Testis (tissue), 5 donors: ENCODE measurements at places on chromosomes 1 and 21. TPM values are rescaled to one million over a fixed set of nuclear protein-coding genes. Genes with fewer than 3 reads are reported as not detected.

DNA sequence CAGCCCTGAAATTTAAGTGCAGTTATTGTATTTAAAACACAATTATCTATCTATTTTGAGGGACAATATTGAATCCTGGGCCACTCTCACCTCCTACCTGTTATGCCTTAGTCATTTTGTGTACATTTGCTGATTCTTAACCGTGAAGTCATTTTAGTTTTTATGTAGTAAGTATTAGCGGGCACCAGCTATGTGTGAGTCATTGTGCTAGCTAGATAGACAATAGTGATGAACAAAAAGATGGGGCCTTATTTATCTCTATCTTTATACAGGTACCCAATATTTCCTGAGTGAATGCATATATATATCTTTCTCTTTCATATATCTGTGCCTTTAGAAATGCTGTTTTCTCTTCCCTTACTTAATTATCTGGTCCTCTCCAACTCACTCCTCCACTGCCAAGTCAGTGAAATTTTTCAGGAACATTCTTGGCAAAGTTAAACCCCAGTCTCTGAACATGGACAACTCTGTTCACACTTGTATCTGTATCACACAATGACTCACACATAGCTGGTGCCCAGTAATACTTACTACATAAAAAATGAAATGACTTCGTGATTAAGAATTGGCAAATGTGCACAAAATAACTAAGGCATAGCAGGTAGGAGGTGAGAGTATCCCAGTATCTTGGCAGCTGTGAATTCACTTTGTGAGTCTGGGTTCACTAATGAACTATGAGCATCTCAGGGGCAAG lies 166.0 kb upstream of the C8B start:
- no peaks in the 10 kb centered on the region for H3K36me3 ChIP-seq
- H3K27me3 ChIP-seq = no peaks in the 10 kb centered on the region
- H3K4me3 ChIP-seq = no peak overlapping the region
- DNase-seq = no peak
- no peak overlapping the region for H3K27ac ChIP-seq
- no peaks in the 10 kb centered on the region for H3K4me1 ChIP-seq

DNA sequence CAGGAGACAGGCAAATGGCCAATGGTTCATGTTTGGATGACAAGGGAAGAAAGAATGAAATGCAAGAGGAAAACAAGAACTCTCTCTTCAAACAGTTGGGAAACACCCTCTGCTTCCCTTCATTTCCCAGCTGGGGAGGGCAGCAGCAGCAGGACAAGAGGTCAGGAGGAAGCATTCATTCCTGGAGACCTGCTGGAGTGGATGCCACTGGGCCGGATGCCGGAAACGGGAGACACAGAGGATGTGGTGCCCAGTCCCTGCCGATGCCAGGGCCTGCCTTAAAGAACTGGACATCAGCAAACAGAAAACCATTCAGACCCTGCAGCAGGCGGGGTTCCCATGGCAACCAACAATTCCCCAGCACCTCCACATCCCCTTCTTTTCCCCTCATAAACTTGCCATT lies 102.3 kb upstream of the ZNF648 start:
- peaks cover 8% of the 10 kb centered on the region for H3K4me1 ChIP-seq
- no peak overlapping the region for H3K27ac ChIP-seq
- DNase-seq = peak; percentile 49
- no peaks in the 10 kb centered on the region for H3K36me3 ChIP-seq
- no peaks in the 10 kb centered on the region for H3K27me3 ChIP-seq
- no peak overlapping the region for H3K4me3 ChIP-seq

MPZ gene
- 4.7 TPM for polyA plus RNA-seq

GRCh38 chr1:71088645-71089287 lies 7.9 kb upstream of the ZRANB2 start:
- no peak overlapping the region for H3K4me3 ChIP-seq
- no peaks in the 10 kb centered on the region for H3K27me3 ChIP-seq
- H3K27ac ChIP-seq = peak overlapping the region; percentile 18
- H3K36me3 ChIP-seq = no peaks in the 10 kb centered on the region

DNA sequence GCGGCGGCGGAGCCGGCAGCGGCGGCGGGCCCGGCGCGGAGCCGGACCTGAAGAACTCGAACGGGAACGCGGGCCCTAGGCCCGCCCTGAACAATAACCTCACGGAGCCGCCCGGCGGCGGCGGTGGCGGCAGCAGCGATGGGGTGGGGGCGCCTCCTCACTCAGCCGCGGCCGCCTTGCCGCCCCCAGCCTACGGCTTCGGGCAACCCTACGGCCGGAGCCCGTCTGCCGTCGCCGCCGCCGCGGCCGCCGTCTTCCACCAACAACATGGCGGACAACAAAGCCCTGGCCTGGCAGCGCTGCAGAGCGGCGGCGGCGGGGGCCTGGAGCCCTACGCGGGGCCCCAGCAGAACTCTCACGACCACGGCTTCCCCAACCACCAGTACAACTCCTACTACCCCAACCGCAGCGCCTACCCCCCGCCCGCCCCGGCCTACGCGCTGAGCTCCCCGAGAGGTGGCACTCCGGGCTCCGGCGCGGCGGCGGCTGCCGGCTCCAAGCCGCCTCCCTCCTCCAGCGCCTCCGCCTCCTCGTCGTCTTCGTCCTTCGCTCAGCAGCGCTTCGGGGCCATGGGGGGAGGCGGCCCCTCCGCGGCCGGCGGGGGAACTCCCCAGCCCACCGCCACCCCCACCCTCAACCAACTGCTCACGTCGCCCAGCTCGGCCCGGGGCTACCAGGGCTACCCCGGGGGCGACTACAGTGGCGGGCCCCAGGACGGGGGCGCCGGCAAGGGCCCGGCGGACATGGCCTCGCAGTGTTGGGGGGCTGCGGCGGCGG lies 1.0 kb downstream of the ARID1A start:
- peak overlapping the region; percentile 97 for H3K27ac ChIP-seq
- peak overlapping the region; percentile 99 for H3K4me3 ChIP-seq

DNA sequence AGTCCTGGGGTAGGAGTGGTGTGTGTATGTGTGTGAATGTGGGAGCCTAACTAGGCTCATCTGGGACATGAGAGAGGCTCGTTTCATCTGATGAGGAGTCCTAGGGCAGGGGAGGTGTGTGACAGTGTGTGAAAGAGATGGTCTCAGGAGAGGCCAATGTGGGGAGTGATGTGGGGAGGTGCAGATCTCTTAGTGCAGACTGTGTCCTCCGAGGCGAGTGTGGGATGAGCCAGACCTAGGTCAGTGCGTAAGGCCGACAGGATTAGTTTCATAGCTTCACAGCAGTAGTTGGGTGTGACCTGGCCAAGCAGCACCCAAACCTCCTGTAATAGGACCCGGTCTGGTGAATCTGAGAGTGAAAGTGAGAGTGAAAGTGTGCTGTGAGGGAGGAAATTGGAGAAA lies 94.7 kb downstream of the LIPI start:
- H3K27ac ChIP-seq = no peak overlapping the region
- DNase-seq = no peak
- H3K4me1 ChIP-seq = no peaks in the 10 kb centered on the region
- no peak overlapping the region for H3K4me3 ChIP-seq
- no peaks in the 10 kb centered on the region for H3K27me3 ChIP-seq

- no peaks in the 10 kb centered on the region for H3K27me3 ChIP-seq
- peaks cover 12% of the 10 kb centered on the region for H3K4me1 ChIP-seq
- H3K4me3 ChIP-seq = peak overlapping the region; percentile 6
- no peak for DNase-seq
These were observed 1.3 kb downstream of the S1PR1 start for GRCh38 chr1:101238031-101238628.

DNA sequence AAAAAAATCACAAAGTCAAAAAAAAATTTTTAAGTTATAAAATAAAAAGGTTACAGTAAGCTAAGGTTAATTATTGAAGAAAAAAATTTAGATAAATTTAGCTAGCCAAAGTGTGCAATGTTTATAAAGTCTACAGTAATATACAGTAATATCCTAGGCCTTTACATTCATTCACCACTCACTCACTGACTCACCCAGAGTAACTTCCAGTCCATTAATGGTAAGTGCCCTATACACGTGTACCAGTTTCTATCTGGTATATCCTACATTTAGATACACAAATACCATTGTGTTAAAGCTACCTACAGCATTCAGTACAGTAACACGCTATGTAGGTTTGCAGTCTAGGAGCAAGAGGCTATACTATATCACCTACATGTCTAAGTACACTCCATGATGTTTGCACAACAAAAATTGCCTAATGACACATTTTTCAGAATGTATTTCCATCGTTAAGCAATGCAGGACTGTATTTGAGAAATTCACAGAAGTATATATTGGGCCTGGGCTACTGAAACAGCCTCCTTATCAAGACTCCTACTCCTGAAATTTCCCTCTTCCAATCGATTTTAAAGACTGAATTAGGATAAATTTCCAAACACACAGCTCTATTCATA lies 155.1 kb downstream of the COP1 start:
- no peaks in the 10 kb centered on the region for H3K36me3 ChIP-seq
- H3K4me3 ChIP-seq = no peak overlapping the region
- no peak for DNase-seq
- no peaks in the 10 kb centered on the region for H3K4me1 ChIP-seq
- no peaks in the 10 kb centered on the region for H3K27me3 ChIP-seq

GRCh38 chr1:60727552-60727951 lies 354.8 kb upstream of the NFIA start:
- no peak for DNase-seq
- no peaks in the 10 kb centered on the region for H3K4me1 ChIP-seq
- H3K4me3 ChIP-seq = no peak overlapping the region
- no peaks in the 10 kb centered on the region for H3K27me3 ChIP-seq
- no peak overlapping the region for H3K27ac ChIP-seq

GRCh38 chr1:155466996-155467395 lies 95.6 kb downstream of the ASH1L start:
- DNase-seq = no peak
- H3K4me1 ChIP-seq = no peaks in the 10 kb centered on the region
- no peak overlapping the region for H3K4me3 ChIP-seq
- no peaks in the 10 kb centered on the region for H3K27me3 ChIP-seq
